CD4-positive, alpha-beta T cell treated with Interleukin-1 beta for 1 hour (primary cell): ENCODE measurements at places on chromosomes 7 and 10.

- no peak for DNase-seq
These were observed 29.9 kb upstream of the DLD start for GRCh38 chr7:107860981-107861652.

GRCh38 chr7:108824840-108825580 is 255.3 kb downstream of the DNAJB9 start:
- DNase-seq, result no peak

GRCh38 chr10:96896884-96897589 is 64.9 kb downstream of the LCOR start:
- DNase-seq, result no peak

- DNase-seq, result no peak
These were observed 276.8 kb downstream of the DNAJB9 start for GRCh38 chr7:108846471-108846870.

GRCh38 chr10:103262229-103262628 is 14.7 kb upstream of the INA start:
- DNase-seq, result no peak

GRCh38 chr10:27297844-27298521 is 57.4 kb upstream of the ACBD5 start:
- no peak for DNase-seq

- no peak for DNase-seq
These were observed 132.4 kb downstream of the PKD1L1 start for GRCh38 chr7:47815867-47816266.

DNA sequence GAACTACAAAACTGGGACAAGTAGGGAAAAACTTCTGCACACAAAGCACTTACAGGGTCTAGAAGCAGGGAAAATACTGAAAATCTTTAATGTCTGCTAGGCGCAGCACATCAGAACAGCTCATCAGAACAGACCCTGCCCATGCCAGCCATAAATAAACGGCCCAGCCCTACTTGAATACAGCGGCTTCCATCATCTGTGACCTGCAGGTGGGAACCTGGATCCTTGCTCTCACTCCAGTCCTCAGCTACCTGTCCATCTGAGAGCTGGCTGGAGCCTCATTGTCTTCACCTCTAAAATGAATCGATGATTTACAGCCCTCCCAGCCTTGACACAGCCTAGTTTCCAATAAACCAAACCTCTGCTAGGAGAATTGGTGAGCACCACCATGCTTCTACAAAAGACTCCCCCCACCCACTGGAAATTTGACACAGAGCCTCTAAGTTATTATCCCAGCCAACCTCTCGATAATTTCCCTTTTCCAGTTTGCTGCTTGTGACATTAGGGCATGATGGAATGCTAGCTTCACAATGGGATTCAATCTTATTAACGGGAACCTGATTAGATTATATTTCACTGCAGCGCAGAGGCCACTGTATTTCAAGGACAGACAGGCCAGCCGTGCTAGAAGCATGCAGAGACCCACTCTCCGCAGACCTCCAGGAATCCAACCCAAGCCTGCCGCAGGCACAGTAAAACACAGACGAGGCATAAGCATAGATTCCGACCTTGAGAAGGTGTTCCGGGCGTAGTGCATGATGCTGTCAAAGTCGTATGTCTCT is 61.6 kb upstream of the OPALIN start:
- DNase-seq, result no peak

DNA sequence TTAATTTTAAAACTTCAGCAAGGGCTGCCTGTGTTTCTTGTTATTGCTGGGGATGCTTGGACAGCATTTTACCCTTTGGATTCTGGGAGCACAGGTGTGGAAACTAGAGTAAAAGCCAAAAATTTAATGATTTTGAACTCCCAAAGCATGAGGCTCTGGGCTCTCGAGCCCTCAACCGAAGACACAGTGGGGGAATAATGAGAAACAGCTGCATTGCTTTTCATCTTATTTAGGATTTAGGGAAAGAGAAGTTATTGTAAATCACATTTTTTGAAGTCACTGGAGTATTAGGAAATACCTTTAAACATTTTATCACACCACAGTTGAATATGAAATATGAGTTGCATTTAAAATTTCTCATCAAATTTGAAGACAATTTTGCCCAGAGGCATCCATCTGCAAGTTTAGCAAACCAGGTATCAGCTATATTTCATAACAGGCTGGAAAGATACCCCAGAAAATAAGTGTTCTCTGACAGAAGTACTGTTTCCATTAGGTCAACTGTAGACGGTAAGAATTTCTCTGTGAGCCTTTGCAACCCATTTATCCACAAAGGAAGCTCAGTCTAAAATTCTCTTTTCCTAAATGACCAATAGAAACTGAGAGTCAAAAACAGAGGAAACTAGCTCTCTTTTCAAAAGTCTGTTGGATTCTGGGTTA is 290.6 kb upstream of the PHYHIPL start:
- DNase-seq, result no peak

DNA sequence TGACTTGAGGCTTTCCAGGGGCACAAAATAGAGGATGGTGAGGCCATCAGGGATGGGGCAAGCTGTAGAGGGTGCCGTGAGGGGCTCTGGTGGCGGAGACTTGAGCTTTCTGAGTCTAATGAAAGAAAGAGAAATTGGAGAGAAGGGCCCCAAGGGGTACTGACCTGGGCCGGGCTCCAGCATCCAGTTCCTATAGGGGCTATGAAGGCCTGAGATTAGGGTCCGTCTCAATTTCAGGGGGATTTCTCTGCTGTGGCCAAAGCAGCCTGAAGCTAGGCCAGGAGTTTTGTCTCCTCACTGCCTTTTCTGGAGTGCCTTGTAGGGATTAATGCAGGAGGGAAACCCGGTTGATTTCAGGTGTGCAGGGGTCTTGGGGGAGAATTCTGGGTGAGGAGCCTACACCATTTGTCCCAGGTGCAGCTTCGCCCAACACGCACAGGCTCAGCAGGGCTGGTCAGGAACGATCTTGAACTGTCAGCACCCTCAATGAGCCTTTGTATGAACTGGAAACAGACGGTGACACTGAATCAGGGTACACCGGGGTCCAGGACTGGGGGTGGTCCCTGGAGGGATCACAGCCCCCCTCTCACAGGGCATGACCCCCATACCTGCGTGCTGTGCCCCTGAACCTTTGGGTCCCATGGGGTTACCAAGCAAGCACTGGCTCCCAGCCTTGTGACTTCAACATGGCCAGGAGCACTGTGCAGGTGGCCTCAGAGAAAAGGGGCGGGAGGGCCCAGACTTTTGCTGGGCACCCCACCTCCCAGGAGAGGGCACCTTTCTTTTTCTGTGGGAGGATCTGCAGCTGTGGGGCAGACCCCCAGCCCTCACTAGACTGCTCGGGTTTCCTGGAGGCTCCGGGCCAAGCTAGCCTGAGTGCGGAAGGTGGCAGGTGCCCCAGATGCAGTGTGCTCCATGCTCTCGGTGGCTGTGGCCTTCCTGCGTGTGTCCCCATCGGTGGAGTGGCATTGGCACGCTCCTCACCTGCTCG is 122.9 kb upstream of the RET start:
- no peak for DNase-seq

- no peak for DNase-seq
These were observed 45.5 kb upstream of the GPAM start for GRCh38 chr10:112229096-112229495.

- no peak for DNase-seq
These were observed 474.9 kb downstream of the KCNMA1 start for GRCh38 chr10:77162697-77163096.

DNA sequence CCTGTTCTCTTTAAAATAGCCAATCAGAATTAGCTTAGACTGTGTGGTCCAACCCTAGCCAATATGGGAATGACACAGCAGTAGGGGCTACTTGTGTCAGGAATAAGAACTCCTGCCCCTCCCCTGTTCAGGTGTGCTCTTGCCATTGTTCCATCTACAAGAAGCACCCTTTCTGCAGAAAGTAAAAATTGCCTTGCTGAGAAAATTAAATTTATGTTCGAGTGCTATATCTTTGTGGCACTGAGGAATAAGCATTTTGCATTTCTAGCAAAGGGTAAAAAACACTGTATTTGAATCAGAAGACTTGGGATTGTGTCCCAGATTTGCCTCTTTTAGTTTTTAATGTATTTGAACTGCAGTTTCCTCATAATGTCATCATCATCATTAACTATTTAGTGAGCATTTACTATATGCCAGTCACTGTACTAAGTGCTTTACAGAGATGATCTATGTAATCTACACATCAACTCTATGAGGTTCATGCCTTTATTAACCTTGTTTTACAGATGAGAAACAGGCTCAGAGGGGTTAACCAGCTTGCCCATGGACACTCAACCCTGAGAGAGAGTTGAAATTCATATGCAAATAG is 28.9 kb upstream of the XRCC2 start:
- DNase-seq, result no peak

DNA sequence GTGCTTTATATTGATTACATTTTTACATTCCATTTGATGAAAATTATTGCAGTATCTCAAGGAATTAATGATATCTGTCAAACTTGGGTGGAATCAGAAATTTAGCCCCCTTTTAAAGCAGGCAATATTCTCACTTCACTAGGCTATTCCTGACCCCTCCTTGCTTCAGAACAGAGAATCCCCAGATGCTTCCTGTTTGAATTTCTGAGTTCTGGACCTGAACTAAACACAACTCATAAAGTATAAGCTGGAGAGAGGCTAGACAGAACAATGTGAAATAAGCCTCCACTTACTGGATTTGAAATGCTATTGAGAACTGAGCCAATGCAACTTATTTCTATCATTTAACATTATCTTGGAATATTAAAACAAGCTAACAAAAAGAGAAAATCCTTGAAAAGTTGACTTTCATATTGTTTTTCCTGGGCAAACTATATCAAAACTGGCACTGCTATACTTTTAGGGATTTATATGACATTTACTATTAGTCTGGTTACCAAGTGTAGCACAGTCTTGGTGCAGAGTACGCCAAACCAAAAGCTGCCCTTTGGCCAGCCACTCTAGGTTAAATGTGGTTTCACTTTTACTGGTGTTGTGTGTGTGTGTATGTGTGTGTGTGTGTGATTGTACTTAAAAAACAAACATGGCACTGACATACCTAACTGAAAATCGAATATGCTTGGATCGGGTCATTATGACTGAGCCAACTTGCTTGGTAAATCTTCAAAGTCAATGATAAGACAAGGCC is 19.0 kb upstream of the AGMO start:
- DNase-seq, result no peak

- DNase-seq, result peak; percentile 51
These were observed 23.8 kb downstream of the CROT start for GRCh38 chr7:87369216-87369615.

DNA sequence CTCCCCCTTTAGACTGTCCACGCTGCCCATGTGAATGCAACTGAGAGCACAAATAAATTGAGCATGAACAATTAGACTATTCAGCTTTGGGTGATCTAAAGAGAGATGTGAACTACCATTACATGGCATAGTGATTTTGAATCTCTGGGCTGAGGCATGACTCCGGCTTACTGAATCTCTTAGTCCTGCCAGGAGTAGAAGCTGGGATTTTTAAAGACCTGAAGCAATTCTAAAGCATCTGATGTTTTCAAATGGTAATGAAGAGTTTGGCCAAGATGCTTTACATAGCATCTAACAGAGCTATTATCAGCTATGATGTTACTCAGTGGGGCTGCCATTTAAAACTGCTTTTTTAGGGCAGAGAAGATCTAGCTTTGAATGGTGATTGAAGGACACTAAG is 1059.1 kb downstream of the SORCS3 start:
- no peak for DNase-seq

DNA sequence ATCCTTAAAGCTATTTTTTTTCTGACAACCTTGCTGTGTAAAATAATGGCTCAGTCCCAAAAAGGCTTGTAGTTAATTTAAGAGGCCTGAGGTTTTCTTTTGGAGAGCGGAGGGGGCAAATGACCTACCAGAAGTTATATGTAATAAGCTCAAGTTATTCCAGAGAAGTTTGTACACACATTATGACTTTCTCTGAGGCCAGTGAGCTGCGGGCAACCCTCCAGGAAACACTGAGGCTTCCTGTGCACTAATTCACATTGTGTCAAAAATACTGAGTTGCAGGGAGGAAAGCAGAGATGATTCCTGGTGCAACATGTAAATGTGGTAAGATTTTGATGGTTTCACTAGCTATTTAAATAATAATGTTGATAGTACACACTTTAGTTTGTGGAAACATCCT is 188.6 kb downstream of the DIP2C start:
- no peak for DNase-seq

GRCh38 chr7:137469858-137470257 is 126.3 kb upstream of the PTN start:
- no peak for DNase-seq

- DNase-seq, result no peak
These were observed 199.8 kb downstream of the CELF2 start for GRCh38 chr10:11217521-11217920.

DNA sequence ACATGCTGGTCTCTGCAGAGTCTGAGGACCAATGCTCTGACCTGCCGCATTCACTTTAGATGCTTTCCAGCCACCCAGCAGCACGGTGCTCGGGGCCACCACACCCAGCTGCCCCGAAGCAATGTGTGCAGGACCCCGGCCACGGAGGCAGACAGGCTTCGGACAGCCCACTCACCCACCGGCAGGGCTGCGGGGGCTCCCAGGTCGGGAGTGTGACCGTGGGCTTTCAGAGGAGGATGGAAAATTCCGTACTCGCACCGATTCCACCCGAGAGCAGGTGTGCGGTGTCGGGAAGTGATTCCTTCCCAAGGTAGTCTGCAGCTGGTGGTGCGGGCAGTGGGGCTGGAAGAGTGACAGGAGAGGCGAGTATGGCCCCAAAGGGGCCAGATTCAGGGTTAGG is 190.9 kb downstream of the DNAJB6 start:
- no peak for DNase-seq

GRCh38 chr10:4407783-4408182 is 418.2 kb upstream of the AKR1E2 start:
- DNase-seq, result no peak
